Activated CD4-positive, alpha-beta T cell treated with anti-CD3 and anti-CD28 coated beads, Interleukin-2, amount 10 ng/mL, durations not matched to agents 24 days and 14 days (primary cell): ENCODE measurements at places on chromosomes 3 and 15. TPM values are rescaled to one million over a fixed set of nuclear protein-coding genes. Genes with fewer than 3 reads are reported as not detected.

DNA sequence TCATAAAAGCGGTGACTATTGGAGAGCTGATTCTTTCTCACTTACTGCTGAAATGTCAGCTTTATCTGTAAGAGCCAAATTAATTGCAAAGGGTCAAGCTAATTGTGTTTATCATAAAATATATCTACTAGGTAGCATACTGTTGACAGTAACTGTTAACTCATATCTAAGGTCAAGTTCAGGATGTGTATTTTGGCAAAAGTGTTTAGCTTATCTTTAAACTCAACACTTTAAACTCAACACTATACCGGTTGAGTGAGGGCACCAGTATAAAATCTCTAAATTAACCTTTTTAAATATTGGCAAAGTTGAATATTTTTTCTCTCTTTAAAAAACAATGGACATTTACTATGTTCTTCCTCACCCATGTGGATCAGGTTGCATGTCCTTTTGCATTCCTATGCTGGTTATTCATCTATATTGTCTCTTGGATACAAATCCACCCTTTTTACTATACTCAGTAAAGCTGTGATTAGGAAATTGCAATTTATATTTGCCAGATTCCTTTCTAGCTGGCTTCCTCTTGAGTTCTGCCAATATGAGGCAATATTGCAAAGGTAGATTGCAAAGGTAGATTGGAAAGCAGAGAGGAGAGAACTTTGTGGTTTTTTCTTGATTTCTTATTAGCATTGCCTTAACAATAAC is 344.6 kb upstream of the DCBLD2 start:
- DNase-seq: no peak
- H3K27me3 ChIP-seq: no peaks in the 10 kb centered on the region
- H3K4me1 ChIP-seq: no peaks in the 10 kb centered on the region
- H3K4me3 ChIP-seq: no peak overlapping the region
- no peaks in the 10 kb centered on the region for H3K36me3 ChIP-seq

Gene DPP8
- 31.4 and 36.0 TPM in 2 replicates for total RNA-seq

Gene CACNA2D3
- total RNA-seq: not detected in 2 replicates

DNA sequence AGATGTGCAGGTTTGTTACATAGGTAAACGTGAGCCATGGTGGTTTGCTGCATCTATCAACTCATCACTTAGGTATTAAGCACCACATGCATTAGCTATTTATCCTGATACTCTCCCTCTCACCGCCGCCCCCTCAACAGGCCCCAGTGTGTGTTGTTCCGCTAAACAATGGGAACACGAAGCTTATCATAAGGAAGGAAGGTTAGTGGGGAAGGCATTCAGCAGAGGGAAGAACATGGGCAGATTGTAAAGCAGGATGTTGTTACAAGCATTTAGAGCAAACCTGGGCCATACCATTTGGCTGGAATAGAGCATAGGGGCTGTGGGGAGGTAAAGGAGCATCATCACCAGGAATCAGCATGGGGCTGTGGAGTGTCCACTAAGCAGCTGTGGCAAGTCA is 111.8 kb downstream of the SSR3 start:
- no peaks in the 10 kb centered on the region for H3K4me1 ChIP-seq
- DNase-seq: no peak
- peaks cover 40% of the 10 kb centered on the region for H3K27me3 ChIP-seq
- no peaks in the 10 kb centered on the region for H3K36me3 ChIP-seq
- no peak overlapping the region for H3K4me3 ChIP-seq

DNA sequence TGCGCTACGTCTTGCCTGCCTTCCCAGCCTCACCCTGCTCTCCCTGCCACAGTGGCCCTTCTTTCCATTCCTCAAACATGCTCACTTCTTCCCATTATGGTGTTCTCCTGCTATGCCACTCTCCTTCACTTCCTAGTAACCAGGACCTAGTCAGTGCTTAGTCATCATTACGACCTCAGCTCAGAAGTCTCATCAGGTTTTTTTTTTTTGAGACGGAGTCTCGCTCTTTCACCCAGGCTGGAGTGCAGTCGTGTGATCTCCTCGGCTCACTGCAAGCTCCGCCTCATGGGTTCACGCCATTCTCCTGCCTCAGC is 149.5 kb downstream of the GREM1 start:
- no peaks in the 10 kb centered on the region for H3K36me3 ChIP-seq
- H3K4me1 ChIP-seq: no peaks in the 10 kb centered on the region
- peaks cover 10% of the 10 kb centered on the region for H3K27me3 ChIP-seq
- no peak overlapping the region for H3K4me3 ChIP-seq

Gene KLF15
- total RNA-seq: 0.19 and 0.28 TPM in 2 replicates

DNA sequence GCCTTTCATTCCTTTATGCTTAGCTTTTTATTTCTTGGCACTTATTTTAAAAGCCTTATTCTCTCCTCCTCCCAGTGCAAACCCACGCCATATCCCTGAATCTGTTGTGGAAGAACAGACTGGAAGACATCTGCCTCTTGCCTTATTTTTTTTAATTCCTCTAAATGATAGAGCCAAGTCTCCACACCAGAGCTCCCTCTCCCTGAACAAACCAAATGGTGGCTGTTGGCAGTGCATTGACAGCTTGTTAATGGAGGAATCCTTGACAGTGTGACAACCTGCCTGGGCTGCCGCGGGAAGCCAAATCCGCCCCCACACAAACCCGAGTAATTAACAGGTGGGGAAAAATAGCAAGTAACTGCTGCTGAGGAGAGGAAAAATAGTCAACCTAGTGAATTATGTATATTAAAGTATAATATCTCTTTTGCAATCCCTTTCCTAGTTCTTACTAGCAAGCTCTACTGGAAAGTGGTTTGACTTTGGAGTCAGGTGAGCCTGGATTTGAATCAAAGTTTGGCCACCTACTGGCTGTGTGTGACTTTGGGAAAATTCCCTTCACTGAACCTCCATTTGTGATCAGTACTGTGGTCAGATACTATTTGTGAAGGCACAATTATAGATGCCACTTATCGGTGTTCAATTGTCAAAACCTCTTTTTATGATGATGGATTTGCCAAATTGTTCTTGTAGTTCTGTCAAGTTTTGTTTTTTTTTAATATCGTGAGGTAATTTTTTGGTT is 589.6 kb downstream of the PDCD6IP start:
- no peak for DNase-seq
- H3K36me3 ChIP-seq: no peaks in the 10 kb centered on the region
- H3K4me3 ChIP-seq: no peak overlapping the region

GRCh38 chr15:85289677-85290365 is 90.6 kb upstream of the AKAP13 start:
- DNase-seq: peak; percentile 67
- no peaks in the 10 kb centered on the region for H3K4me1 ChIP-seq

GRCh38 chr3:48595526-48596121 is 495 bp upstream of the COL7A1 start:
- H3K27ac ChIP-seq: no peak overlapping the region
- H3K36me3 ChIP-seq: peaks cover 15% of the 10 kb centered on the region
- H3K4me1 ChIP-seq: peaks cover 2% of the 10 kb centered on the region
- no peak for DNase-seq

GRCh38 chr3:149535333-149535685 is 60.8 kb downstream of the TM4SF4 start:
- H3K4me3 ChIP-seq: no peak overlapping the region
- no peak for DNase-seq
- peaks cover 9% of the 10 kb centered on the region for H3K27me3 ChIP-seq
- peaks cover 5% of the 10 kb centered on the region for H3K4me1 ChIP-seq
- H3K36me3 ChIP-seq: no peaks in the 10 kb centered on the region

Gene MYH15
- 0.12 TPM in 1 of 2 replicates, not detected in the other for total RNA-seq

GRCh38 chr15:59237924-59238331 is 31.3 kb downstream of the LDHAL6B start:
- no peak overlapping the region for H3K27ac ChIP-seq
- peaks cover 5% of the 10 kb centered on the region for H3K36me3 ChIP-seq
- H3K27me3 ChIP-seq: no peaks in the 10 kb centered on the region
- DNase-seq: no peak

Gene SPESP1
- total RNA-seq: 0.51 and 1.1 TPM in 2 replicates

Gene TF
- 0.02 and 0.26 TPM in 2 replicates for total RNA-seq

GRCh38 chr3:128489674-128489926 is 3.4 kb downstream of the GATA2 start:
- H3K27ac ChIP-seq: peak overlapping the region; percentile 64
- H3K27me3 ChIP-seq: peaks cover 67% of the 10 kb centered on the region
- peak overlapping the region; percentile 75 for H3K4me3 ChIP-seq

- H3K27ac ChIP-seq: peak overlapping the region; percentile 76
- H3K4me1 ChIP-seq: peaks cover 68% of the 10 kb centered on the region
- H3K4me3 ChIP-seq: peak overlapping the region; percentile 57
- no peaks in the 10 kb centered on the region for H3K27me3 ChIP-seq
- H3K36me3 ChIP-seq: peaks cover 41% of the 10 kb centered on the region
Observed at GRCh38 chr15:74794248-74794969, 12.5 kb downstream of the CSK start.

Gene EFL1
- total RNA-seq: 23.7 and 27.2 TPM in 2 replicates

DNA sequence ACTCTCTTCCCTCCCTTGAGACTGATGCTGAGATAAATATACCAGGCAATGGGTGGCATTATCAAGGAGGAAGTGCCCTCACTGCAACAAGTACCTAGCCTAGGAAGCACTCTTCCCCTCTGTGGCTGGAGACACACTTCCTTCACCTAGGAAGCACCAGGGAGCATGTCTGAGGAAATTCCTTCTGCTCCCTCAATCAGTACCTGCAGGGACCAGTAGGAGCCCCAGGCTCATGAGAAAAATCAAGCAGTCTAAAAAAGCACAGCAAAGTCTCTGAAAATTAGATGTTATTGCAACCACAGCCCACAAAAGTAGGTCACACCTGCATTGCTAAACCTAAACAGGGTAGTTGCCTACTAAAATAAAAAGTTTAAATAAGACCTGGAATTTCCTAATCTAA is 78.2 kb upstream of the TRPM1 start:
- peak overlapping the region; percentile 10 for H3K27ac ChIP-seq
- no peak overlapping the region for H3K4me3 ChIP-seq
- peaks cover 7% of the 10 kb centered on the region for H3K4me1 ChIP-seq

- H3K27ac ChIP-seq: peak overlapping the region; percentile 53
- no peak for DNase-seq
- peaks cover 33% of the 10 kb centered on the region for H3K4me1 ChIP-seq
Observed at GRCh38 chr3:157075693-157076420, 84.1 kb downstream of the CCNL1 start.

- H3K27ac ChIP-seq: peak overlapping the region; percentile 64
- H3K4me1 ChIP-seq: peaks cover 47% of the 10 kb centered on the region
- H3K4me3 ChIP-seq: peak overlapping the region; percentile 6
- peaks cover 55% of the 10 kb centered on the region for H3K36me3 ChIP-seq
- DNase-seq: no peak
- H3K27me3 ChIP-seq: no peaks in the 10 kb centered on the region
Observed at GRCh38 chr15:94279736-94280135, 48.4 kb downstream of the MCTP2 start.

Gene CTXN2
- 0.07 TPM in 1 of 2 replicates, not detected in the other for total RNA-seq

GRCh38 chr3:133479895-133480669 is 80.2 kb downstream of the BFSP2 start:
- H3K27me3 ChIP-seq: no peaks in the 10 kb centered on the region
- no peaks in the 10 kb centered on the region for H3K36me3 ChIP-seq
- H3K4me1 ChIP-seq: peaks cover 32% of the 10 kb centered on the region
- no peak overlapping the region for H3K4me3 ChIP-seq

Gene EPHA3
- total RNA-seq: not detected in 2 replicates

- no peaks in the 10 kb centered on the region for H3K36me3 ChIP-seq
- H3K27ac ChIP-seq: no peak overlapping the region
- H3K27me3 ChIP-seq: peaks cover 4% of the 10 kb centered on the region
- no peak overlapping the region for H3K4me3 ChIP-seq
Observed at GRCh38 chr15:51634591-51635198, 12.1 kb upstream of the DMXL2 start.

- H3K36me3 ChIP-seq: peaks cover 72% of the 10 kb centered on the region
- no peak overlapping the region for H3K4me3 ChIP-seq
- peak overlapping the region; percentile 1 for H3K27ac ChIP-seq
- peaks cover 21% of the 10 kb centered on the region for H3K4me1 ChIP-seq
- no peak for DNase-seq
- H3K27me3 ChIP-seq: no peaks in the 10 kb centered on the region
Observed at GRCh38 chr3:122409446-122409845, 6.4 kb downstream of the WDR5B start.

Gene REC114
- not detected in 2 replicates for total RNA-seq

Gene MYNN
- 15.9 and 17.2 TPM in 2 replicates for total RNA-seq

- H3K27ac ChIP-seq: peak overlapping the region; percentile 96
- no peaks in the 10 kb centered on the region for H3K36me3 ChIP-seq
- peaks cover 72% of the 10 kb centered on the region for H3K4me1 ChIP-seq
Observed at GRCh38 chr15:74775132-74775562, 6.7 kb upstream of the CSK start.

Gene PPP1R14D
- total RNA-seq: not detected in 2 replicates

DNA sequence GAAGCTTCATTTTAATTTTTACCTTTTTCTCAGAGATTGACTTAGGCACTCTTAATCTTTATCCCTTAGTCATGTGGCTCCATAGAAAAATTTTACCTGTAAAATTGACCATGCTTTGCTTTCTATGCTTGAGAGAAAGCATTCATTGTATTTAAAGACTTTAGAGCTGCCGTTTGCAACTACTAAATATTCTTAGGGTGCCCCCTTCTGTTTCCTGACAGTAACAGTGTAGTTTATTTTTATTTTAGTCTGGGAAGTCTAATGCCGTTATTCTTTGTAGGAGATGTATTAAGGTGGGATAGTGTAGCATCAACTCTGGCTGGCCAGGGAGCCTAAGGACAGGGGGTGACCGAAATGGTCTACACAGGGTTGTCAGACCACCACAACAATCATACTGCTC is 84.5 kb upstream of the SYNPR start:
- no peak overlapping the region for H3K27ac ChIP-seq
- H3K4me1 ChIP-seq: no peaks in the 10 kb centered on the region
- no peak overlapping the region for H3K4me3 ChIP-seq

Gene TNFAIP8L3
- 0.52 and 0.77 TPM in 2 replicates for total RNA-seq

GRCh38 chr3:144308396-144308795 is 336.8 kb downstream of the DIPK2A start:
- H3K27me3 ChIP-seq: no peaks in the 10 kb centered on the region
- H3K4me1 ChIP-seq: no peaks in the 10 kb centered on the region
- no peak overlapping the region for H3K4me3 ChIP-seq
- no peaks in the 10 kb centered on the region for H3K36me3 ChIP-seq
- DNase-seq: no peak
